Forelimb muscle (tissue), 1 donor: ENCODE measurements at places on chromosomes 7 and 10.

DNA sequence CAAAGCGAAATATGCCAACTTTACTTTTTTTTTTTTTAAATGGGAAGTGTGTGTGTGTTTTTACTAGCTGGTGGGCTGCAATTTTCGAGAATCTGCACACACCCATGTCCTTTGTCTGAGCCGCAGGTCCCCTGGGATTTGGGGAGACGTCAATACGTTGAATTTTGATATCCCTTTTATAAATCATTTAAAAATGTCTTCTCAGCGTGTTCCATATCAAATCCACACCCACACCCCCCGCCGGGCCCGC, 404 bp upstream of the FMC1 start:
- no peak for DNase-seq

DNA sequence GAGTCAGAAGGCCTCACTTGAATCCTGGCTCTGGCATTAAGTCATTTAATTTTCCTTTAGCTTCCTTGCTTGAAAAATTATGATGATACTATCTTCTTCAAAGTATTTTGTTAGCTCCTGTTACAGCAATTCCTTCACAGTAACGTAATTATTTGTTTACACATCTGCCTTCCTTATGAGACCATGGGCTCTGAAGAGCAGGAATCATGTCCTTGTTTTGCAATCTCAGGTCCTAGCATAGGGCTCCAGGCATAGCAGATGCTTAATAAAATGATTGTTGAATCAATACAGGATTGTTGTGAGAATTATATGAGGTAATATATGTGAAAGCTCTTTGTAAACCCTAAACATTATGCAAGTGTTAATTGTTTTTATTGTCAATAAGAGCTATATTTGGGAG, 25.5 kb downstream of the KLHDC10 start:
- no peak for DNase-seq

DNA sequence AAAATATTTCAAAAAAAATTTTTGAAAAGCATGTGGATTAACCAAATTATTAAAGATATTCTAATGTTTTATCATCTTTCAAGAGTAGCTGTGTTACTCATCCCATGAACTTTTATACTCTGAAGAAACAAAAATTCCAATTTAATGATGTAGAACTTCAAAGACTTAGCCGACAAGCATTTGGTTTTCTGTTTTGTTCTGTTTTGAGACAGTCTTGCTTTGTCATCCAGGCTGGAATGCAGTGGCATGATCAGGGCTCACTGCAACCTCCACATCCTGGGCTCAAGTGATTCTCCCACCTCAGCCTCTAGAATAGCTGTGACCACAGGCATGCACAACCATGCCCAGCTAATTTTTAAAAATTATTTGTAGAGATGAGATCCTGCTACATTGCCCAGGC, 17.8 kb upstream of the LCOR start:
- DNase-seq, result no peak

DNA sequence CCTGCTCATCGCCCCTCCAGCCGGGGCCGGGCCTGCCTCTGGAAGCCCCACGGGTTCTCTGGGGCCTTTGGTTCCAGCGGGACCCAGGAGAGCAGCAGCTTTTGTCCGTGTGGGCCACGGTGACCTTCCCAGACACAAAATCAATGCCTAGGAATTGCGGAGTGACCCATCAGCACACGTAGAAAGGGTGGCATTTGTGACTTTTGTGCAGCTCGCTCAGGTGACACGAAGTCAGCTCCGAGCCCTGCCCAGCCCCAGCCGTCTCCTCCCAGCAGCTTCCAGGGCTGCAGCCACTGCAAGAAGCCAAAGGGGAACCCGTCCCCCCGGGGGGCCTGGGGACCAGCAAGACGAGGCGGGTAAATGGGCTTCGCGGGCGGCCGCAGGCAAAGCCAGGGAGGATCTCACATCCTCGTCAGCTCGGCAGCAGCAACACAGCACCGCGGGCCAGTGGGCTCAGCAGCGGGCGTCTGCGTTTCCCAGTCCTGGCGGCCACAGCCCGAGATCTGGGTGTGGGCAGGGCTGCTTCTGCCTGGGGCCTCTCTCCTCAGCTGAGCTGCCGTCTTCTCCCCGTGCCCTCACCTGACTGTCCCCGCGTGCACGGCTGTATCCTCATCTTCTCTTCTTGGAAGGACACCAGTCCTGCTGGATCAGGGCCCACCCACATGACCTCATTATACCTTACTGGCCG, 88.5 kb downstream of the PAXIP1 start:
- DNase-seq, result no peak

DNA sequence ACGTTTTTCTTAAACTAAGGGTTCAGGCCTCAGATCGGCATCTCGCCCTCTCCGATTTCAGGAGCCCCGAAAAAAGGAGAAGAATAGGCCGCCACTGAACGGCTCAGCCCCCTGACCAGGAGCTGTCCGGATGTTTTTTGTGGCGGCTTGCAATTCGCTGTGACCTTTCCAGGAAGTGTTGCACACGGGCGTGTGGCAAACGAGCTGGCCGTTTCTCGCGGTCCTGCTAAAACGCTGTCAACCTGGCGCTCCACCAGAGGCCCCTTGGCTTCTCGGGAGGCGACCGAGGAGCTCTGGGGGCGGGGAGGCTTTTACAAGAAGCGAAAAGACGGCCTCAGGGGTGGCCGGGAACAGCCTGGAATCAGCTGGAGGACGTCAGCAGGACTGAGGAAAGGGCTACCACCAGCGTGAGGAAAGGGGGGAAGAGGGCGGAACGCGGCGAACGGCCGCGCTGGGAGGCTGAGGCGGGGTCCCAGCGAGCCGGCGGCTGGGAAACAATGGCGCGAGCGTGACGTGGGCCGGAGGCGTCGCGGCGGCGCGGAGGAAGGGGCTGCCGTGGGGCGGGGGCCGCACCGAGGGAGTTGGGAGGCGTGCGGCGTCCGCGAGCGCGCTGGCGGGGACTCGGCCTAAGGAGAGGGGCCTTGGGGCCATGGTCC, 493 bp downstream of the NT5C2 start:
- peak; percentile 50 for DNase-seq

GRCh38 chr10:75922435-75922834, 491.0 kb downstream of the LRMDA start:
- DNase-seq, result no peak

DNA sequence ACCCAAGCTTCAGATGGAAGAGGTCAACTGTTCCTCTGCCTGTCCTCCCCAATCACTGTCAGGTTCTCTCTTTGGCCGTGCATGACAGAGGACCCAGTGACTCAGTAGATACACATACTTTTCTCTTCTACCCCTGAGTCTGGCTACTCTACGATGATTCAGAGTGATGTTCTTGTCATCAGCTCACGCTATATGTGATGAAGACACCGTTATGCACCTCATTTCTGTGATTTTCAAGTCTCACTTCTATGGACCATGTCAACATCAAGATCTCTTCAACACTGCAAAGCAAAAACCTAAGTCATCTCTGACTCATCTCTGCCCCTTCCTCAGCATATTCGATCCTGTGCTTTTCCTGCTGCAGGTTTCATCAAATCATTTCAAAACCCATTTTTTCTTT, 76.6 kb upstream of the DGKI start:
- DNase-seq, result no peak

DNA sequence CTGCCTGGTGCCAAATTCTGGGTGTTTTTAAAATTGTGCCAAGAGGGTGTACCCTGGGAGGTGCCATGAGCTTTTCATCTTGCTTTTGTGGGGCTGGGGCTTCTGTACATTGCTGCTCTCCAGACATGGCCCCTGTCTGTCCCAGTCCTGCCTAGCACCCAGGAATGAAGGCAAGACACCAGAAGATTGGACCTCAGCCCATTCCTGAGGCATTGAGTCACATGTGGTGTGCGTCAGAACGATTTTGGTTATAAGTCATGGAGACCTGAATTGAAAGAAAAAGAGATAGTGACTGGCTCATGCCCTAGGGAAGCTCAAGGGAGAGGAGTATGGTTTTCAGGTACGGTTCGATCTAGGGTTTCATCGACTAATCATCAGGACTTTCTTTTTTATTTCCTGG, 493.2 kb downstream of the TYW1 start:
- DNase-seq, result no peak

- no peak for DNase-seq
These were observed 69.9 kb upstream of the FOXK1 start for GRCh38 chr7:4612237-4612636.

- DNase-seq, result no peak
These were observed 265.1 kb upstream of the ZNF32 start for GRCh38 chr10:43913676-43914235.

DNA sequence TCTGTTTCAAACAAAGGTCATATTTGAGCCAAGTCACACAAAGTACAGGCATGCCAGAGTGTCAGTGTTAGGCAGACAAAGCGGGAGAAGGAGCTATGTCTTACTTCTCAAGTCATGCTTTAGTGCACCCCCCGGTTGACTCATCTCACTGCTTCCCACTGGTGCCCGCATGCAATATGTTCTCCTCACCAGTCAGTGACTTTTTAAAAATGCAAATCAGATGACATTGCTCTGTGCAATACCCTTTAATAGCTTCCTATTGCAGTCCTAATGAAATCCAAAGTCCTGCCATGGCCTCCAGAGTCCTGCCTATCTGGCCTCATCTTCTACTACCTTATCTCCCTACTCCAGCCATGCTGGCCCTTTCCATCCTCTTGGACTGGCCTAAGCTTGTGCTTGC, 429.1 kb downstream of the ACTR3B start:
- no peak for DNase-seq

- DNase-seq, result no peak
These were observed 44.2 kb downstream of the DRGX start for GRCh38 chr10:49351669-49352068.

DNA sequence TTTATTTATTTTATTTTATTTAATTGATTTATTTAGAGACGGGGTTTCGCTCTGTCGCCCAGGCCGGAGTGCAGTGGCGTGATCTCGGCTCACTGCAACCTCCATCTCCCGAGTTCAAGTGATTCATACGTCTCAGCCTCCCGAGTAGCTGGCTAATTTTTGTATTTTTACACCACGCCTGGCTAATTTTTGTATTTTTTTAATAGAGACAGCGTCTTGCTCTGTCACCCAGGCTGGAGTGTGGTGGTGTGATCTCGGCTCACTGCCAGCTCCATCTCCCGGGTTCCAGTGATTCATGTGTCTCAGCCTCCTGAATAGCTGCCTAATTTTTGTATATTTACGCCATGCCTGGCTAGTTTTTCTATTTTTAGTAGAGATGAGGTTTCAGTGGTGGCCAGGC, 34.2 kb downstream of the AP5Z1 start:
- DNase-seq, result no peak

- DNase-seq, result no peak
These were observed 69.4 kb upstream of the CAV2 start for GRCh38 chr7:116429986-116430619.

GRCh38 chr7:23264916-23265458, 18.4 kb downstream of the GPNMB start:
- no peak for DNase-seq

DNA sequence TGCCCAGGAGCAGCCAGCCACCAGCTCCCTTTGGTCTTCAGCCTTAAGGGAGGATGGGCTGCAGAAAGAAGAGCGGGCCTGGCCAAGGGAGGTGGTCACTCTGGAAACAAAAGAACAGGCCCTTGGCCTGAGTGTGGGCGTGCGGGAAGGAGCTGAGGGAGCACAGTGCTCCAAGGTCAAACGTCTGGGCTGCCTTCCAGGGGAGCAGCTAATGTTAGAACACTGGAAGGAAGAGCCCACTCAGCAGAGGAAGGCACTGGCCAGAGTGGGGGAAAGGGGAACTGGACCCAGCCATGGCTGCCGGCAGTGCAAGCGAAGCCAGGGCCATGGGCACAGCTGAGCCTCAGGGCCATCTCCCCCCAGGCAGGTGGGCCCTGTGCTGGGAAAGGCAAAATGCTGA, 42.7 kb downstream of the FAM53B start:
- peak; percentile 79 for DNase-seq

DNA sequence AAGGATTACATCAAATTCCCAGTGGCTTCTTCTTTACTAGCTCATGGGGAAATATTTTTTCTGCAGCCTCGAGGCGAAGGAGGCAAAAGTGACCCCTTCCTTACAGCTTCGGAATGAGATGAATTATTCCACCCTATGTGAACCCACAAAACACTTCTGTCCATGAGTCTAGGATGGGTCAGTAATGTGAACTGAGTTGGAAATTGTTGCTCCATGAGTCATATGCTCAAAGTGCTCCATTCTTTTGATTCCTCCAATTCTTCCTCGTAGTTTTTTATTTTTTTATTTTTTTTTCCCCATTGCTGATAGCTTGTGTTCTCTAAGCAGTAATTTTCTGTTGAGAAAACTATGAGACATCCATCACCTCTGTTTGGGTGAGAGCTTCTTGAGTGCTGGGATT, 31.7 kb upstream of the FAM204A start:
- DNase-seq, result no peak

- DNase-seq, result no peak
These were observed 11.9 kb downstream of the NPTX2 start for GRCh38 chr7:98629001-98629431.

GRCh38 chr10:80755893-80756292, 218.2 kb downstream of the SH2D4B start:
- no peak for DNase-seq

DNA sequence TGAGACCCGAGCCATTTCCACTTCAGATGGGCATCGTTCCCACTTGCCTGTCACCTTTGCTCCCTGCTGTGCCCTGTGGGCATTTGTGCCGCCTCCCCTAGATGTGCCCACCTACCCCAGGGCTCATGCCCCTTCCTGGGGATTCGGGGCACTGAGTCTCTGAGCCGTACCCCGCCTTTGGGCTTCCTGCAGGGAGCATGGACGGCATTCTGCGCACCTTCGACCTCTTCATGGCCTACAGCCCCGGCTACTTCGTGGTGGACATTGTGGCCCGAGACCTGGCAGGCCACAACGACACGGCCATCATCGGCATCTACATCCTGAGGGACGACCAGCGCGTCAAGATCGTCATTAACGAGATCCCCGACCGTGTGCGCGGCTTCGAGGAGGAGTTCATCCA, 36.3 kb upstream of the VSIR start:
- DNase-seq, result no peak

DNA sequence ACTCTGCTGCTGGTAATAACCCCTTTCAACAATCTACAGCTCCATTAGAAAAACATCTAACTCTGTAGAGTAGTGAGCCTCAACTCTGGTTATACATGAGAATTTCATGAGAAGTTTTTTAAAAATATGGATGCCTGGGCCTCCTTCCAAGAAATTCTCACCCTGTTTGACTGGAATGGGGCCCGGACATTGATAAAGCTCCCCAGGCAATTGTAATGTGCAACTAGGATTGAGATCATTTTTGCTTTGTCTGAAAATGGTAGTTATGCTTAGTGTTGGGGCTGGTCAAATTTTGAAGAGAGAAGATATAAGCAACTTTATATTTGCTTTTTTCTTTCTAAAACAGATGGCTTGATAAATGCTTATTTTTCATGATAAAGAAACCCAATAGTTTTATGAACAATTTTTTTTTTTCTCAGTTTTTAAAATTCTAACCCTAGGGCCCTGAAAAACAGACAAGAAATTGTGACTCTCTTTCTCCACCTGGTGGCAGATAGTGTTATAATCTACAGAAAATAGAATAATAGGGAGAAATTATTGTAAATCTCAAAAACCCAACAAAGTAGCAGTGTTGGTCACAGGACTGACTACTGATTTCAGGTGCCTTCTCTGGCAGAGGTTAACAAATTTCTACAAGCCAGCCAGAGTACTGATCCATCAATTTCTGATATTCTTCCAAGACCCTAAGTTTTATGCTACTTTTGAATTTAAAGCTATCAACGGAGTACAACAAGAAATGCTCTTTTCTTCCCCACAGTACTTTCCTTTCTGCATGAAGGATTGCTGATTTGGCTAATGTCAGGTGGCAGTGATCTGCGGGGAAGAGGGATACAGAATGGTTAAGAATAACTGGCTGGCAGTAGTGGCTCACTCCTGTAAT, 174.8 kb downstream of the DKK1 start:
- DNase-seq, result peak; percentile 19

GRCh38 chr10:17785276-17785930, 23.7 kb upstream of the MRC1 start:
- DNase-seq, result no peak
